ENCODE measurements at places on chromosomes 12 and 14.

DNA sequence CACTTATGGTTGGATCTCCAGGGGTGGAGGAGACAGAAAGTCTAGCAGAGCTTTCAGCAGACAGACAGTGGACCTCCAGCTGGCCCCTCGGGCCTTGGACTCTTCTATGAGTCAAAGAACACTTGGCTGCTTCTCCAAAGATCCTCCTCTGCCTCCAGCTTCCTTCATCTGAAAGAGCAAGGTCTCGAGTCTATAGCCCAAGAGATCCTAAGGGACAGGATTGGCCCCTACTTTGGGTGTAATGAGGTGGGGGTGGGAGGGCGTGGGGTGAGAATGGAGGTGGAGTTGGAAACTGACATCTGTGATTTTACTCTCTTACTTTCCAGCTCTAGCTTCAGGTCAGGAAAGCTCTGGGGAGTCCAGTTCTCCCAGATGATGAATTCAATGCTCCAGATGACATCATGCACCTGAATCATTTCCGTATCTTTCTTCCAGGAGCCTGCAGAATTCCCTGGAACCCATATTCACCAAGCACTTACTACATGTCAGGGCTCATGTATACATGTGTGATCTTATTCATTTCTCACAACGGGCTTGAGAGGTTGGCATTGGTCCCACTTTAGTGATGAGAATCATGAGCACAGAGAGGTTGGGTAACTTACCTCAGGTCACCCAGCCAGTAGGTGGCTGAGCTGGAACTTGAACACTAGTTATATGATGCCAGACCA is 10.2 kb upstream of the PGF start:
- DNase-seq: no peak

DNA sequence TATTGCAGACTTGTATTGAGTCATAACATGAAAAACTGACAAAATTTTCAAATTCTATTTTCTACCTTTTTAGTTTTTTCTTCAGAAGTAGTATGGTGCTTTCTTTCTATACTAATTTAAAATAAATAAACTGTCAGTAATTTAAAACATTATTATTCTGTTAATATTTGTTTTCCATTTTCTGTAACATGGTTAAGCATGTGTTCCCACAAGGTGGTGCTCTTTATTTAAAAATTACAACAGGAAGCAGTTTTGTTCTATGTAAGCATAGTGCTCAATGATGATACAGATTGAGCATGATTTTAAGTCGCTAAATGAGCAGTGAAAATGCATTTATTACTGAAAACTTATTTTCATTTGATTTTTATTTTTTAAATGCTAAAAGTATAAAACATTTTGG is 114.6 kb downstream of the PPFIA2 start:
- no peak for DNase-seq

DNA sequence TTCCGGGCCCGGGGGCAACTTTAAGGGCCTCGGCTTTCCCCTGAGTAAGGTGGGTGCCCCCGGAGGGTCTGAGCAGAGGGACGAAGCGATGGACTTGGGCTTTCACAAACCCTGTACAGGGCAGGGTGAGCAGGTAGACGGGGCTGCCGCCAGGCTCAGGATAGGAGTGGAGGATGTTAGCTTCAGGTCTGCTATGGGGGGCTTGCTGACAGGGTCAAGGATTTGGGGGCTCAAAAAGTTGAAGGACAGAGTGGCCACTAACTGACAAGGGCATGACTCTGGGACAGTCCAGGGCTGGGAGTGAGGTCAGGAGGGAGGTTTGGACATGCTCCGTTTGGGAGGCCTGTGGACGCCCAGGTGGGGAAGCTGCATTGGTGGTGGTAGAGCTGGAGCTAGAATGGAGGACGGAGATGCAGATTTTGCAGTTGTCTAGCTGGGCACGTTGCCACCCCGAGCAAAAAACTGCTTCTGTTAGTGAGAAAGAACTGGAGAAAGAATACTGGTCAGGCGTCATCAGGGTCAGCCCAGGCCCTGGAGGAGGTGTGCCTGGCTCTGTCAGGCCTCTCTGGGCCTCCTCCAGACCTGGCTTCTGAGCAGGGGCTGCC is 113.3 kb downstream of the ADGRD1 start:
- DNase-seq: no peak

DNA sequence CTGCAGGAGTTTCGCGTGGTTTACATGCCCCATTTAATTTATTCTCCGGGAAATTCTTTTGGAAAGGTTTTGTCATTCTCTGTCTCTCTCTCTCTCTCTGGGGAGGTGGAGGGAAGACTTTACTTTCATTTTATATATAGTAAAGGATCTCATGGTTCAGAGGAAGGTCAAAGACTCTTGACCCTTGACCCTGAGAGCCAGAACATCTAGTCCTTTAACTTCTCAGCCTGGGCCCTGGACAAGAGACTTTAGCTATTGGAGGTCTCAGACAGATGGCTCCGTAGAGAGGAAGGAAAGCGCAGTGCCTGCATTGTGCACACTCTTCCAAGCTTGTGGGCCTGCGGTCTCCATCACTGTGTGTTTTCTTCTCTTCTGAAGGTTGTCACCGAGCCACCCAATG is 43.7 kb downstream of the CCDC92 start:
- no peak for DNase-seq

GRCh38 chr14:34437729-34438080 is 24.3 kb downstream of the SPTSSA start:
- no peak for DNase-seq

DNA sequence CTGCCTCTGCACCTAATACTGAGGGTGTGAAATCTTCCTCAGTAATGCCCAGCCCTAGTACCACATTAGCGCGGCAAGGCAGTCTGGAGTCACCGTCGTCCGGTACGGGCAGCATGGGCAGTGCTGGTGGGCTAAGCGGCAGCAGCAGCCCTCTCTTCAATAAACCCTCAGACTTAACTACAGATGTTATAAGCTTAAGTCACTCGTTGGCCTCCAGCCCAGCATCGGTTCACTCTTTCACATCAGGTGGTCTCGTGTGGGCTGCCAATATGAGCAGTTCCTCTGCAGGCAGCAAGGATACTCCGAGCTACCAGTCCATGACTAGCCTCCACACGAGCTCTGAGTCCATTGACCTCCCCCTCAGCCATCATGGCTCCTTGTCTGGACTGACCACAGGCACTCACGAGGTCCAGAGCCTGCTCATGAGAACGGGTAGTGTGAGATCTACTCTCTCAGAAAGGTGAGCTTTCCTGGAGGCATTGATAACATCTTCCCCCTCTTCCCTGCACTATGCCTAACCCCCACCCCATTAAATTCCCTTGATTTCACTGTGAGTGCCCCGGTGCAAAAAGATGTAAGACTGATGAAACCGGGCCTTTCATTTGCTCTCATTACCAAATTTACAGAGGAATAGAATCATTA is 291.4 kb downstream of the NAV3 start:
- no peak for DNase-seq

- DNase-seq: no peak
These were observed 204.9 kb downstream of the TMX1 start for GRCh38 chr14:51445001-51445390.

- DNase-seq: no peak
These were observed 11.0 kb upstream of the AEBP2 start for GRCh38 chr12:19428246-19428645.

GRCh38 chr12:92064422-92064821 is 81.2 kb downstream of the BTG1 start:
- no peak for DNase-seq

DNA sequence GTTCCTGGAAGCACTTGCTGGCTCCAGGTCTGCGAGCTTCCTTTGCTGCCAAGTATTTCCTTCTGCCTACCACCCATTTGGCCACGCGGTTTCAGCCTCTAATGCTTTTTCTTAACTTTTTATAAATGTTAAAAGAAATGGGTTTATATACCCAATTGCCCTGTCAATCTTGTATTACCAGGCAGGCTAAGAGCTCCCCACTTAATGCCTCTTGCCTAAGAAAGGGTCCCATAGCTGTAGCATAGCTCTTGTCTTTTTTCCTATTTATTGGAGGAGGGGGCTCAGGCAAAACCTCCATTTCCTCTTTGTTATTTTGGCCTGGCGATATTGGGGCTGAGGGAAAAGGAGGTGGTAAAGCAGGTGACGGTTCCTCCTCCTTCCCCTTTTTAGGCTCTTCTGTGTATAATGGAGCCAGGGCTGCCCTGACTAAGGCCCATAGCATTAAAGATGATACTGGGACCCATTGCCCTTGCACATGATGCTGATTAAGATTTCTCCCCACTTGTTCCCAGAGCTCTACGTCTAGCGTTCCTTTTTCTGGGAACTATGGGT is 21.6 kb upstream of the BLTP3B start:
- no peak for DNase-seq

GRCh38 chr12:121575051-121575450 is 5.8 kb downstream of the KDM2B start:
- DNase-seq: no peak

GRCh38 chr12:116236148-116236731 is 41.3 kb downstream of the MED13L start:
- peak; percentile 54 for DNase-seq

GRCh38 chr12:94133964-94134795 is 14.2 kb upstream of the PLXNC1 start:
- DNase-seq: peak; percentile 53

- DNase-seq: no peak
These were observed 49.0 kb upstream of the DIO3 start for GRCh38 chr14:101512376-101512695.

GRCh38 chr12:132329036-132329719 is at the start of gene GALNT9:
Gene GALNT9 (minus strand): TSS chr12:132329589. CDS start chr12:132329203, 386 bp downstream.
- no peak for DNase-seq
